ENCODE measurements at places on chromosomes 1 and 21.

- no peak for DNase-seq
Observed at GRCh38 chr1:40648200-40648599, 17.3 kb downstream of the RIMS3 start.

DNA sequence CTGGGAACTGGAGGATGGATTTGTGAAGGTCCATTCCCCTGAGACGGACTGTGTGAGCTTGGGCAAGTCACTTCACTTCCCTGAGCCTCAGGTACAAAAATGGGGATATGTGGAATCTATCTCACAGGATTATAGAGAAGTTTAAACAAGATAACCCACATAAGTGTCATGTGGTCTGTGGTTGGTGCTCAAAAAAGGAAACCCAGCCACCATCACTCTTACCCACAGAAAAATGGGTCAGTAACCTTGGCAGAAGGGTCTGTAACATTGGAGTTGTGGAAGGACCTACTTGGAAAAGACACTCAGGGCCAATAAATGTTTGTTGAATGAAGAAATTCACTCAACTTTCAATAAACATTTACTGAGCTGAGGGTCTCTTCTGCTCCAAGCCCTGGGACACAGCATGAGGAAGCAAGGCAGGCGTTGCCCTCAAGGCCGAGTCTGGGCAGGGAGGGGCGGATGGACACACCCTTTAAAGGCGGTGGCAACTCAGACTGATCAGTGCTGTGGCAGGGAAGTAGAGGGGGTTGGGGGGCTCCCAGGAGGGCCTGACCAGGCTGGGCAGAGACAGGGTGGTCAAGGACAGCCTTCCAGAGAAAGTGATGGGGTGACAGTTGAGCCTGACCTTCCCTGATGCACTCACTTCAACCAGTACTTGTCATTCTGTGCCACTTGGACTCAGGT, 66.7 kb upstream of the ACOT11 start:
- peak; percentile 48 for DNase-seq

DNA sequence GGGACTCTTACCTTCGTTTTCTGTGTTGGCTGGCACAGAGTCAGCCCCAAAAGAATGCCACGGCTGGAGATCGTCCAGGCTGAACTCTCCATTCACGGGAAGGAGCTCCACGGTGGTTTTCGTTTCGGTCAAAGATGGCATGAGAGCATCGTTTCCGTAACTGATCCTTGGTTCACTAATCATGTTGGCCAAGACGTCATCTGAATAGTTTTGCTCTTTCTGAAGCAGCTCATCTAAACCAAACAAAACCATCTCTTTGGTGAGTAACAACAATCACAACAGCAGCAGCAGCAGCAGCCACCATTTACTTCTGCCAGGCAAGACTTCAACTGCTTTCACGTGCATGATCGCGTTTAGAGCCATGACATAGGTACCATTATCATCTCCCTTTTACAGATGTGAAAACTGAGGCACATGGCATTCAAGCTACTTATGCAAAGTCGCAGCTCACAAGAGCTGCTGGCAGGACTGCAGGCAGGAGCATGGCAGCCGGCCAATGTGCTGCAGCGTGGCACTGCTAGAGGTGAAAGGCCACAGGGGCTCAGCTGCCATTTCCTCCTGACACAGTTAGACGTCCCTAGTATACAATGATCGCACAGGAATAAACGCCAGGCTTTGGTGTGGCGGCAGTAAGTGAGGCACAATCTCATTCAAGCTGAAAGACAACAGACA, 177.1 kb downstream of the GABPA start:
- no peak for DNase-seq

DNA sequence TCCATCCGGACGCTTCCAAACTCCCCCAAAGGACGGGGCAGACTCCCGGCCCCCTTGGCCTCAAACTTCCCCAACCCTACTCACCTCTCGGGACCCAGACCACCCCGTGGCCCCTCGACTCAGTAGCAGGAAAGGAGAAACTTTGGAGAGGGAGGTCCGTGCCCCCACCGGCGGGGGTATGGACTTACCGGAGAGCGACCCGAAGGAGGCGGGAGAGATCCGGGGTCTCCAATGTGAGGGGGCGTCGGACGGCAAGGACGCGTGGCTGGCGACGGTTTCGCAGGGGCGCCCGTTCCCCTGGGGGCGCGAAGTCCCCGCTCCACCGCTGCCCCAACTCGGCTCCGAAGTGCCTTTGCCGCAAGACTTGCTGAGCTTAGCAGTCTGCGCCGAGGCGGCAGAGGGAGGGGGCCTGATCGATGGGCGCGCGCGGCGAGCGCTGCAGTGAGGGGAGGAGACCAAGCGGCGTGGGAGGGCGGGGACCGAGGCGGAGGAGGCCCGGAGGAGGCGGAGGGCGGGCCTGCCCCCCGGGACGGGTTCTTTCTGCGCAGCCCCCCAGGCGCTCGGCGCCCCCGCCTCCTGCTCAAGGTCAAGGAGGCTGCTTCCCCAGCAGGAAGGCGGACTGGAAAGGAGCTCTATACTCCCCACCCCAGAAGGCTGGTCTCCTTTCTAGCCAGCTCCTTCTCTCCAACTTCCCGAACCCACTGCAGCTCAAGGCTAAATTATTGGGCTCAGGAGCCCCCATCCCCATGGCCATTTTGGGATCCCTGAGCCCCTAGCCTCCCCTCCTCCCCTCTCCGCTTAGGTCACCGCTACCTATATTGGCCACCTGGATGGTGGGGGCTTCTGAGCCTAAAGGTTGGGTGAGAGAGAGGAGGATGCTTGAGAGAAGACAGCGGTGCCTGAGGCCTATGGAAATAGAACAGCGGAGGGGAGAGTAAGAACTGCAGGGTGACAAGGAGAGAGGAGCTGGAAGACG, at the start of gene SYT2:
TSS of gene SYT2 (minus strand) at position 385 of the 976 bp plus-strand sequence. CDS start 104,682 bp downstream, outside the sequence.
- peak; percentile 11 for DNase-seq

DNA sequence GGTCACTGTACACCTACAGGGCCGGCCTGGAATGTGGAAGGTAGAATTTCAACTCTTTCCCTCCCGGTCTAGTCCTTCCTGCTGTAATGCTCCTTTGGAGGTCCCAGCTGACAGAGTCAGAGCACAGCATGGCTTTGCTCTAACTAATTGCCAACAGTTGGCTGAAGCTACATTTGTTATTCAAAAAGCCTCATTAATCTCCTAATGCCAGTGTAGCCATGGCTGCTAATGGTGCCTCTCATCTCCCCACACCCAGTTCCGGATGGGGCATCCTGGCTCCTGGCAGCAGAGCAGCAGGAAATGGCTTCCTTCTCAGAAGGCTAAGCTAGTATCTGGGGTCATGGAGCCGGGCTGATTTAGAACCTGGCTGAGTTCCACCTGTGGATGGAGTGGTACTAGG, 18.7 kb upstream of the CAMK1G start:
- DNase-seq: no peak

- peak; percentile 64 for DNase-seq
Observed at GRCh38 chr1:62784509-62785365, 805 bp downstream of the ATG4C start.

DNA sequence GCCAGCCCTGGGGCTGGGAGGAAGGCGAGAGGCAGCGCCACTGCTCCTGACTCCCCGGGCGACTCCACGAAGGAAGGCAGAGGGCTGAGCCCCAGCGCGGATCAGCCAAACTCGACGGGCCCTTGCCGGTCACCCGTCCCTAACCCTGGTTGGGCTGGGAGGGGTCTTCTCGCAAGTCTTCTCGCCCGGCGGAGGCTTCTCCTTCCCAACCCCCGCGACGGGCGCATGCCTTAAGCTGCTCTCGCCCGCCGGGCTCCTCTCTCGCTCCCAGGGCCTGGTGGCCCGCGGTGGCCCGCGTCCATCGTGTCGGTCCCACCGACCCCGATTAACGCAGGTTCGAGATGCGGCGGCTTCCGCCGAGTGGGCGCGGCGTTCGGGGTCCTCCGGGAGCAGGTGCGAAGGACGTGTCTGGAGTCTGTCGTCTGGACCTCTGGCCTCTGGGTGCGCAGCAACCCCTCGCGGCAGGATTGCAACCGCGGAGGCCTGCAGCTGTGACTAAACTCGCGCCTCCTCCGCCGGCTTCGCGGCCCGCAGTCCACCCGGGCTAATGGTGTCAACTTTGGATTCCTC, 29.0 kb upstream of the PPM1J start:
- peak; percentile 70 for DNase-seq

DNA sequence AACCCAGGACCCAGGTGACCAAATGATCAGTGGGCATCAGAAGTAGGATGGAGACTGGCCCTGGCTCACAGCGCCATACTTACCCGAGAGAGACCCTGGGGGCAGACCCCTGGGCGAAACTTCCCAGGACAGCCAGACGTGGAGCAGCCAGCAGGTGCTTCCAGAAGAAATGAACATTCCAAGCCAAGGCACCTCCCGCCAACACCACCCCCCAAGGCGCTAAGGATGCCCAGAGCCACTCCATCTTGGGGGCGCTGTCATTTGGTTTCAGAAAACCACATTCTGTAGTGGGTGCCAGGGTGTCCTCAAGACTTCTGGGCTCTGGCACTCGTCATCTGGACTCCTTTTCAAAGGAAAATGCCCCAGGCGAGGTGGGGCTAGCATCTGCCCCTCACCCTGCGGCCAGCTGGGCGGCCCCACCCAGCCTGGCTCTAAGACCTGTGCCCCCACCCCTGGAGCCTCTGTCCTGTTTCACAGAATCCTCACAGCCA, 98.8 kb downstream of the RIPK4 start:
- no peak for DNase-seq

DNA sequence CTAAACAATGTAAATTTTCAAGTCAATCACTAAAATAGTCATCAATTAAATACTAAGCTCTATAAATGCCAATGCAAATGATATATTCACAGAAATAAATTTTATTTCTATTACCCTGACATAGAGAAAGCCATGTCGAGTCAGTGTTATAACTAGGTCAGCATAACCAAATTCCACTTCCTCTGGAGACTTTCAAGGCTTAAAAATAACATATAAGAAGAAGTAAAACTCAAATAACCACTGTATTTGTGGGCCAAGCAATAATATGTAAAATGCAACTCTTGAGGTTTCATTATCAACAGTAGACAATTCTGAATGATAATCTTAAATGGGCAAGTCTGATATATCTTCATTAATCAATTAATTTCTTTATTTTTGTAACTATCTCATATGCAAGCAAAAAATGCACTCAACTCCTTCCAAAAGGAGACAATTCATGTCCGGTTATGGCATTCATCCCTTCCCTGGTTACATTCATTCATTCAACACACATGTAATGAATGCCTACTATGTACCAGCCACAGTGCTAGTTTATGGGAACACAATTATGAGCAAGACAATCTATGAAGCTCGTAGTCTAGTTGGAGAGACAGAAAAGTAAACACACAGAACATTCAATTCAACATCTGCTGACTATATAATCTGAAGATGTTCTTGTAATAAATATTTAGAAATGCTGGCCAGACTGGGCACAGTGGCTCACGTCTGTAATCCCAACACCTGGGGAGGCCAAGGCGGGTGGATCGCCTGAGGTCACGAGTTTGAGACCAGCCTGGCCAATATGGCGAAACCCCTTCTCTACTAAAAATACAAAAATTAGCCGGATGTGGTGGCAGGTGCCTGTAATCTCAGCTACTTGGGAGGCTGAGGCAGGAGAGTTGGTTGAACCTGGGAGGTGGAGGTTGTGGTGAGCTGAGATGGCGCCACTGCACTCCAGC, 37.1 kb upstream of the CAP1 start:
- DNase-seq: no peak

- no peak for DNase-seq
Observed at GRCh38 chr21:25709684-25710265, 24.9 kb downstream of the ATP5PF start.
